Activated gamma-delta T cell treated with anti-CD3 and anti-CD28 coated beads, Interleukin-2, amount 50 U/mL, for 16 hours (primary cell): ENCODE measurements at places on chromosomes 12 and 14.

DNA sequence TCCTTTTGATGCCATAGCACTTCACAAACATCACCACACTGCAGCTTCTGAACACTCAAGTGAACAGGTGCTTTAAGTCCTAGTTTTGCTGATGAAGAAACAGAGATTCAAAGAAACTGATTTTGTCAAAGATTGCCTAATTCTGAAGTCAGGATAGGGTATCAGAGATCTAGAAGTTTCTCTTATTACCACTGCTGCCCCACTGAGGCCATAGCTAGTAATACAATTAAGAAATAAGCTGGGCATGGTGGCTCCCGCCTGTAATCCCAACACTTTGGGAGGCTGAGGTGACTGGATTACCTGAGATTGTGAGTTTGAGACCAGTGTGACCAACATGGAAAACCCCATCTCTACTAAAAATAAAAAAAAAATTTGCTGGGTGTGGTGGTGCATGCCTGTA, 458.3 kb upstream of the SEL1L start:
- no peak for DNase-seq

GRCh38 chr12:16285586-16285985, 8.1 kb upstream of the SLC15A5 start:
- DNase-seq = no peak

DNA sequence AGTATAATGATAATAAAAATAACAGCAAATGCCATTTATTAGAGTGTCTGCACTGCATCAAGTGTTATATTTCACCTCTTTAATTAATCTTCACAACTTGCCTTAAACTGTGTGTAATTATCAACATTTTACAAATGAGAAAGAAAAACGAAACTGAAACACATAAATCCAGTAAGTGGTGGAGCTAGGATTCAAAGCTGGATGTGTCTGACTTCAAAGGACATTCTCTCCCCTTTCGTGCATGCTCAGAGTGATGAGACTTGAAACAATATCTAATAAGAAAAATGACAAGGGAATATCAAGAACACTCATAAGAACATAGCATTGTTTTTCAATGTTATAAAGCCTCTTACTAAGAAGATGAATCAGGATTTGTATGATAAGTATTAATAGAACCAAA, 78.8 kb downstream of the DUSP6 start:
- DNase-seq = no peak

- DNase-seq = no peak
Observed at GRCh38 chr14:96309896-96310330, 53.2 kb downstream of the ATG2B start.

- DNase-seq = no peak
Observed at GRCh38 chr12:101793401-101793800, 37.4 kb downstream of the GNPTAB start.

DNA sequence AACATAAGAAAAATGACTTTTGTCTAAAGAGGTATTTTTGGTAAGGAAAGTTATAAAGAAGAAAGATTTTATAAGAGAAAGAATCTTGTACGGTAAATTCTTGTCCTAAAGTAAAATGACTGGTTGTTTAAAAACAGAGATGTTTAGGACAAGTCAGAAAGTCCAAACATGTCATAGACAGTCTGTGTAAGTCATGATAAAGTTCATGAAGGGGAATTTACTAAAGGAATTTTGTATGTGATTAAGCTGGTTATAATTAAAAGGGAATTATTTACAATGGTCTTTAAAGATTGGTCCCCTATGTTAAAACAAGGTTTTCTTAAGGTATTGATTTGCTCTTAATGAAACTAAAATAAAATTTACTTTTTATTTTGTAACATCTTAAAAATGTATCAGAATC, 269.4 kb upstream of the CCDC196 start:
- DNase-seq = no peak

DNA sequence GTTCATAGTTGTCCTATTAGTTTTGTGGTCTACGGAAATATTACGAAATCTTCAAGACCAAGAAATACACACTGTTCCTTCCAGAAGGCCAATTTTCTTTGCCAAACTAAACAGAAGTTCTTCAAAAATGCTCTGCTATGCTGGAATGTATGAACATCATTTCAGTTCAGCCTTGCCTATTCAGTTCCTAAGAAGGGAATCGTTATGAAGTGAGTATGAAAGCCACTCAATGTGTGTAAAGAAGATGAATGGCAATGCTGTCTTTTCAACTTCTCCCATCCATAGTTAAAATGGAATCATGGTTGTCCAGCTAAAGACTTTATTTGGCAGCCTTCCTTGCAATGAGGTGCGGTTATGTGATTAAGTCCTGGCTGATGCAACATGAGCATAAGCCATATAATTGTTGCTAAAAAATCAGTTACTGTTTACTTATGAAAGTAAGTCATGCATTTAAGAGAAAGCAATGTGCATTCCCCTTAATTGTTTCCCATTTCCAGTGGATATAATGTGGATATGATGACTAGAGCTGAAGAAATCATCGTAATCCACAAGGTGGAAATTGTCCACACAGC, 73.8 kb upstream of the PTPRR start:
- DNase-seq = no peak

- DNase-seq = no peak
Observed at GRCh38 chr12:101002696-101003419, 207.2 kb downstream of the SLC5A8 start.

- no peak for DNase-seq
Observed at GRCh38 chr12:68944296-68945076, 11.5 kb upstream of the CPM start.

GRCh38 chr14:30710876-30711275, 88.8 kb downstream of the SCFD1 start:
- DNase-seq = no peak

DNA sequence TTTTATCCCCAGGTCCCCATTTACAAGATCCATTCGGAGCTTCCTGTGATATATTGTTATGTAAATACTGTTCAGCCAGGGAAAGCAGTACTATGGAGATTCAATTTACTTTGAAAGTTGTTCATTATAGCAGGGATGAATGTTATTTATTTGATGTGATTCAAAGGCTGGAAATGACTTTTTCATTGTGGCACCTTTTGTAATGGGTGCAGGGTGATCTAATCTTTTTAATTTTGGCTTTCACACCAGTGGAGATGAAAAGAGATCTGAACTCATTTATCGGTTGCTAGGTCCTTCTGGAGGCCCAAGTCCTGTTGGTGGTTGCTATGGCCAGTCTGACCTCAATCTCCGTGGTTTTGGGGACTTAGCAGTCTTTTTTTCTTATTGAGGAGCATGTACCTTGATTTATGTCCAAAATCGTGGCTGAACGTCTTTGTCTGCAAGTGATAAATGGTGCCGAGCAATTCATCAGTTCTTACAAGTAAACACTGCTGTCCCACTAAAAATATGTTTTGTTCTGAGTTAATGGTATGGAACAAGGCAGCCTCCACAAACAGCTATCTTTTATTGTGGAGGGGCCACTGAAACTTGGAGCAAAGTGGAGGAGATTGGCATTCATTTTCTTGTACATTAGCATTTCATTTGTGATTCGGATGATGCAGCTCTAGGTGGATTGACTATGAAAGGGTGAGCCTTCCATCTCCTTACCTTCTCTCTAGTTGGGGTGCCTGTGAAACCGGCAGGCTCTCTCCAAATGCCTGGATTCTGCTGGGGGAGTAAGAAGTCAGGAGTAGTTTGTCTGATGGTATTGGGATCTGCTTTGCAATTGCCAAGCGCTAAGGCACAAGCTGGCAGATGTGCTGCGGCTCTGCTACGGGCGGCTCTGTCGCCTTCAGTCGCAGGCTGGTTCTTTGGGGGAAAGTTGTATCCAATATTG, 2.0 kb downstream of the RMST start:
- DNase-seq = no peak

DNA sequence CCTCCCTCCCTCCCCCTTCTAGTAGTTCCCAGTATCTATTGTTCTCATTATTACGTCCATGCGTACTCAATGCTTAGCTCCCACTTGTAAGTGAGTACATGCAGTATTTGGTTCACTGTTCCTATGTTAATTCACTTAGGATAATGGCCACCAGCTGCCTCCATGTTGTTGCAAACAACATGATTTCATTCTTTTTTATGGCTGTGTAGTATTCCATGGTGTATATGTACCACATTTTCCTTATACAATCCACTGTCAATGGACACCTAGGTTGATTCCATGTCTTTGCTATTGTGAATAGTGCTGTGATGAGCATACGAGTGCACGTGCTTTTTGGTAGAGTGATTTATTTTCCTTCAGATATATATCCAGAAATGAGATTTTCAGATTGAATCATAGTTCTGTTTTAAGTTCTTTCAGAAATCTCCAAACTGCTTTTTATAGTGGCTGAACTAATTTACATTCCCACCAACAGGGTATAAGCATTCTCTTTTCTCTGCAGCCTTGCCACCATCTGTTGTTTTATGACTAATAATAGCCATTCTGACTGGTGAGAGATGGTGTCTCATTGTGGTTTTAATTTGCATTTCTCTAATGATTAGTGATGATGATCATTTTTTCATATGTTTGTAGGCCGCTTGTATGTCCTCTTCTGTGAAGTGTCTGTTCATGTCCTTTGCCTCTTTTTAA, 17.9 kb upstream of the CLEC7A start:
- DNase-seq = no peak

DNA sequence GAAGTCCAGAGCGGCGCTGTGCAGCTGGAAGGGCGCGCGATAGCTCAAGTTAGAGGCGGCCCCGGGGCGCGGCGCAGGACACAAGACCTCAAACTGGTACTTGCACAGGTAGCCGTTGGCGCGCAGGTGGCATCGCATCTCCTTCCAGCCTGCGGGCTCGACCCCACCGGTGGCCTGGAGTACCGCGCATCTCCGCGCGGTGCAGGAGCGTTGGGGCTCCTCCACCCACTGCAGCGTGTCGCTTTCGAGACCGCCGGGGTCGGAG, 553 bp downstream of the CLEC14A start:
- DNase-seq = no peak

DNA sequence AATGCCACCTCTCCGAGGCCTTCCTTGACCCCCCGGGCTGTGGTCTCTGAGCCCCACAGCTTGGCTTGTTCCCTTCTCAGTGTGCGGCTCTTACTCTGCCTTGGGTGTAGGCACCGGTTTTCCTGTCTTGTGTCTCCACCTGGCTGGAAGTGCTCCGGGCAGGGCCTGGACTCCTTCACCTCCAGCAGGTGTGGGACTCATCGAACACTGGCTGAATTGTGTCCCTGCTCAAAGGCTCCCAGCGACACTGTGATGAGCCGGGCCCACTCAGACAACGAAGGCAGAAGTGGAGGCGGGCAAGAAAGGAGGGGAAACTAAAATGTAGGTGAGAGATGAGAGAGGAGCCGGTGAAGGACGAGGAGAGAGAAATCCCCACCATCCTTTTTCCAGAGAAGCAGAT, 18.0 kb downstream of the TMEM63C start:
- no peak for DNase-seq
